ENCODE measurements at places on chromosomes 3 and 15.

- DNase-seq: no peak
Observed at GRCh38 chr3:71341721-71342120, 241.8 kb downstream of the FOXP1 start.

DNA sequence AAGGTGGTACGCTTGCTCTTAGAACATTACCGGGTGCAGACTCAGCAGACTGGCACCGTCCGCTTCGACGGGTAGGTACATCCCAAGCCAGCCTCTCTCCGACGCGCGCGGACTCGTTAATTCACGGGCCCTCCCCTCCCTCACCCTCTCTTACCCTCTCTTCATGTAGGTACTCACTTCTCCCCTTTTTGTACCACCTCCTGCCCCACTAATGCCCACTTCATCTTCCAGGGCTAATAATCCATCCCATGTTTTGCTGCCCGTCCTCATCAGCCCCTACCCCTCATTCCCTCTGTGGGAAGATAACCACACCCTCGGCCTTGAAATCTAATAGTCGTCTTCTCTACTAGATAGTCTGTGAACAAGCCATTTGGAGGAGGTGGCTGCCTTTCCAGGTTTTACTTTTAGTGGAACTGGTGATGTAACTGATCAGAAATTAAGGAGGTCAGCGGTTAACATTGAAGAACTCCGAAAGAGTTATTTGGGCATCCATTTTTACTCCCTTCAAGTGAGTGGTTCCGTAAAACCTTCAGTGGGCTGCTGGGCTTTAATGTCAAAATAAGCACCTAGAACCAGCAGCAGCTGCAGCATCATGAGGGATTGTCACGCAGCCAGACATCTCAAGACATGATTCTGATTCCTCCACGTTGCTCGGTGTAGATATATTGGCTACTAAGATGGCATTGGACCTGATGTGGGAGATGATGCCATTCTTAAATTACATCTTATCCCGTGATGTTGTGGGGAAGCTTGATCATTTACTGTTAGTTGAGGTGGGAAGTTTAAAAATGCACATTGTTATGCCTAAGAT is 1.3 kb downstream of the FEM1B start:
- peak; percentile 28 for DNase-seq

DNA sequence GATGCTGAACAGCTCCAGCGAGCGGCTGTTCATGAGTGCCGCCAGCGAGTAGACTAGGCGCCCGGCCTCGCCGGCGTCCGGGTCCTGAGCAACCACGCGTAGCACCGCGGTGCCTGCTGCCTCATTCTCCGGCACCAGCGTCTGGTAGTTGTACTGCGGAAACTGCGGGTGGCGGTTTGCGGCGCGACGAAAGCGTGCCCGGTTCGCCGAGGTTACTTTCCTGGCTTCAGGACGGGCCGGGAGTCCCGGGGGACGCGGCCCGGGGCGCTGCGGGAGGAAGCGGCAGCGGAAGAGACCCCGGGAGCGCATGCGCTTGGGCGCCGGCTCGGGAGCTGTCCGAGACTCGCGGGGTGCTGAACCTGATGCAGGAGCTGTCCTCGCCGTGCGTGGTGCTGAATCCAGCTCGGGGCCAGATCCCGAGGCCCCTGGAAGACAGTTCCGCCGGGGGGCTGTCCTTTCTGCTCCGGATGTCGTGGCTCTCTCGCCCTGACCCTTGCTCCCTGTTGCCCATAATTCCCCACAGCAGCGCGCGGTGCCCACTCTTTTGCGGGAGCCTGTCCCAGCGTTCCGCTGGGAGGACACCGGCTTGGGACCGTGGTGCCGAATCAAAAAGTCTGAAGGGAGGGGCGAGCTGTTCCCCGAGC is 1.1 kb downstream of the CELSR3 start:
- DNase-seq: no peak

DNA sequence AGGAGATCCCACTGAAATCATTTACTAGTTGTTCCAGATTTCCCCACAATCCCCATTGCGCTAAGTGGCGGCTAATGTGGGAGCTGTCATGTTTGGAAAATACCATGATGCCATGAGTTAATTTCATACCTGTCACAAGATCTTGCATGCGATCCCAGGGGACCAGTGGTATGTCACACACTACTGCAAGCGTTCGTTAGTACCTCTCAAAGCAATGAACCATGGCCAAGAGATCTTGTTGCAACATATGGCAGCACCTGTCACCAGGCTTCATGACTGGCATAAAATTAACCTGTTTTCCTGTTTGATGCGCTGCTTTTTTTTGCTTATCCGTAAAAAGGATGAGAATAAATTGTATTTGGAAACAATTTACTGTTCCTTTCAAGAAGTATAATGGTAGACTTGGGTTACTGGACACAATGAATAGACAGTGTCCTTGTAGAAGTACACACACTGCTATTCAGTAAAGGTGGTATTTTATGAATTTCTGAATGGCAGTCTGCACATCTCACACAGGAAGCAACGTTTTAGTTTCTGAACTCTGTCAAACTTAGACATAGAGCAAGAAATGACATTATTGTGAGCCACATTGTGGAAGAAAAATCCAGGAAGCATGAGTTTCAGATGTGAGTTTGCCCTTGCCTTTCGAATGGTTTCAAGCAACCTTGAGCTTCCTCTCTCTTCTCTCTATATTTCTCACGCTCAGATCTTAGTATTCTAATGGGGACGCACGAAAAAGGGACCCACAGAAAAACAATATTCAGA is 81.9 kb downstream of the CHL1 start:
- no peak for DNase-seq
